ENCODE measurements at places on chromosomes 6 and 20.

GRCh38 chr6:2381872-2382661 is 136.7 kb upstream of the GMDS start:
- no peak for DNase-seq

DNA sequence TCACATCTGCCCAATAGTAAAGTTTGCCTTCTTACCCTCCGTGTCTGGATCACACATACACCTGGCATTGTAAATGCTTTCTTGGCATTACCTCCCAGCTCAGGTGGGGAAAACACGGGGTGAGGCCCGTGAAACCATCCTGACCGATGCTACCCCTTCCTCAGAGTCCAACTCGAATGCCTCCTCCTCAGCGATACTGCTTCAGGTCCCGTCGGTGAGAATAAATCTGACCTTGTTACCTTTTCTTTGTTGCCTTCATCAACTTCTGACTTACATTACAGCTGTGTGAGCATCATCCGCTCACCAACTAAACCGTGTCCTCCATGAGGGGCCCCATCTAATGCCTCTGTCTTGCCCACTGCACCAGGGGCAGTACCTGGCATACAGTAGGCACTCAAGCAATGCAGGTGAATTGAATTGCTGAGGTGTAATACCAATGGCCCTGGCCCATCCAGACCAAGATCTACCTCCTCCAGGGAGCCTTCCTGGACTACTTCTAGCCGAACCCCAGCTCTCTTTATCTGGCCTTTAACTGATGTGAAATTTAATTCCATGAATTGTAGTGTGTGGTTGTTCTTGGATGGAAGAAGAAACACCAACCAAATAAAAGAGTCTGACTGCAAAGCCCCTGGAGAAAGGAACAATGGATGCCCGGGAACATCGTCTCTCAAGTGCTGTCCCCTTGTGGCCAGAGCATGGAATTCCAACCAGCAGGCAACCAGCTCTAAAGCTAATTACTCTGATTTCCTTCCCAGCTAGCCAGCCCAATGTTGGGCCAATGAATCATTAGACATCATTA is 141.5 kb downstream of the ANKRD60 start:
- peak; percentile 11 for DNase-seq

GRCh38 chr6:10567256-10568026 is 46.3 kb downstream of the GCNT2 start:
- DNase-seq = no peak

GRCh38 chr6:149991838-149992237 is 28.1 kb downstream of the ULBP1 start:
- no peak for DNase-seq

Measured in substantia nigra (tissue), 51 donors.